ENCODE measurements at places on chromosomes 6 and 20.
A peak's percentile ranks its signal among the peaks of the same experiment; 100 is the strongest.

GRCh38 chr6:84547341-84547801, 217.0 kb downstream of the TBX18 start:
- no peak for DNase-seq

DNA sequence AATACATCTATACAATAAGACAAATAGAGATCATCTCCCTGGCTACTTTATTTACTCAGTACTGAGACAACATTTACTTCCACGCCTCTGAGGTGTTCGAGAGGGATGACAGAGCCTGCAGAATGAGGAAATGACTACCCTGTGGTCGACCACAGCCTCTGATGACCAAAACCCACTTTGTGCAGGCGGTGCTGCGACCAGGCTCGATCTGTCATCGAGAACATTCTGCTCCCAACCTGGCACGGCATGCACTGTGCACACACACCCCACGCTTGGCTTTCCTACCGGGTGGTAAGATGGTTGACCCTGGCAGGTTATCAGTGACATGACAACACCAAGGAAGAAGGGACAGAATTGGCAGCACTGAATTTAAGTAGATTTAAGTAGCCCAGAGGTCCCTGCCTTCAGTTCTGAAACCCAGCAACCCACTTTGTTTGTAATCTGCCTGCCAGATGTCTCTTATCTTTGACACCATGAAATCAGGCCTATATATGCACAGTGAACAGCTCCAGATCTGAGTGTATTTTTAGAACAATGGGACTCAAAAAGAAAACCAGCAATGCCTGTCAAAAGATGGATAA, 42.6 kb downstream of the TTI1 start:
- DNase-seq = peak; percentile 63

GRCh38 chr20:37020636-37021035, 69.1 kb upstream of the SAMHD1 start:
- DNase-seq = no peak

DNA sequence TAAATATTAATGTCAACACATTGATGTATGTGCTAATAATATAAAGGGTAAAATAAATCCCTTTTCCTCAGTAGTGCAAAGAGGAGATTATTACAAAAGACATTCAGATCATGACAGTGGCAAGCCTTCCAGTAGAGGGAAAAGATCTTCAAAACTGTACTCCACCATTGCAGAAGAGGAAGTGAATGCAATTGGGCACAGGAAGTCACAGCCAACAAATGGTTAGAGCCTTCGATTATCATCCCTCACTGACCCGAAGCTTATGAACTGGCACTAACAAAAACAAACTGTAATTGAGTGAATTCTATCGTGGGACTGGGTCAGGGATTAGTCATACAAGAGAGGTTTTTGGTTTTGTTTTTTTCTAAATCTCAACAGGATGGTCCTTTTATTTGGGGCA, 39.3 kb upstream of the SCGN start:
- DNase-seq = no peak

GRCh38 chr20:22374066-22374465, 210.3 kb downstream of the FOXA2 start:
- no peak for DNase-seq

- no peak for DNase-seq
These were observed 241.9 kb downstream of the EPHA7 start for GRCh38 chr6:93177438-93177837.

- no peak for DNase-seq
These were observed 443.6 kb downstream of the CDC5L start for GRCh38 chr6:44831002-44831610.

DNA sequence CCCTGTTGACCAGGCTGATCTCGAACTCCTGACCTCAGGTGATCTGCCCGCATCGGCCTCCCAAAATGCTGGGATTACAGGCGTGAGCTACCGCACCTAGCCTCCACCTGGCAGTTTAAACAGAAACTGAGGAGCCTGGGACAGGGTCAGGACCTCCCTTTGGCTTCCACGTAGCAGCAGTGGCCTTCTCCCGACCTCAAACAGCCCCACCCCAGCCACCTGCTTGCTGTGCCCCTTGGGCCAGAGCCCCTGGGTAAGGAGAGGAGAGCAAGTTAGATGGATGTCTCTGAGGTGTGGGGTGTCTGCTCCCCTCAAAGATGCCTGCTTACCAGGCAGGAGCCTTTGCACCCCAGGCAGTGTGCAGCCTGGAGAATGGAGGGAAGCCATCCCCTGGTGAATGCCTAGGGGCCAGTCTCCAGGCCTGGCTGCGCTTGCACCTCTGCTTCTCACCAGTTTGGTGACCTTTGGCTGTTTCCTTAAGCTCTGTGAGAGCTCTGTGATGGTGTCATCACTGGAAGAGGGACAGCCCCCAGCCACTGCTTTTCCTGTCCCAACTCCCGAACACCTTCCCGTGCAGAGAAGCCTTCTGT, 42.1 kb upstream of the MDFI start:
- DNase-seq = no peak

GRCh38 chr6:124770784-124771183, 191.5 kb upstream of the RNF217 start:
- DNase-seq = no peak

DNA sequence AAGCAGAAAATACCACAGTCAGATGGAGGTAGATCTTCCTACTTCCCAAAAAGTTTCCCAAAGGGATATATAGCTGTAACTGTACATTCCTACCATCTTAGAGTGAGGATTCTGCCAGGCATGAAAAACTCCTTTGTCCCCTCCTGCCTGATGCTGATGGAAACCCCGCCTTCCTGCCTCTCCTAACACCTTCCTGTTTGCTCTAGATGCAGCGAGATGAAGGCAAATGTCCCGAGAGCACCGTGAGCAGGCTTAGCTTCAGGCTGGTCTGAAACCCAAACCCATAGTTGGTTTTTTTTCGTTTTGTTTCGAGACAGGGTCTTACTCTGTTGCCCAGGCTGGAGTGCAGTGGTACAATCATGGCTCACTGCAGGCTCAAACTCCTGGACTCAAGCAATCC, 55.6 kb downstream of the MYB start:
- no peak for DNase-seq

DNA sequence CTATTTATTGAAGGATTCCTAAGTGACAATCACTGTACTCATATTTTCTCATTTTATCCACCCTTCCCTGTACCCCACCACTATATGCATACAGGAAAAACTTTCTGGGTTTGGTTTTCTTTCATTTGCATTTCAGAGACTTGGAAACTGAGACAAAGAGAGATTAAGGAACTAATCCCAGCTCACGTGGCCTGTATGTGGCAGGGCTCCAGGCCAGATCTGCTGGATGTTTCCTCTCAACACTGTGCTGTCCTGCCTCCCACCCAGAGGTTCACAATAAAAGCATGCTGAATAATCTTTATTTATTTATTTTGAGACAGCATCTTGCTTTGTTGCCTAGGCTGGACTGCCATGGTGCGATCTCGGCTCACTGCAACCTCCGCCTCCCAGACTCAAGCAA, 50.2 kb downstream of the CEP162 start:
- no peak for DNase-seq

- no peak for DNase-seq
These were observed 145.6 kb downstream of the TBX18 start for GRCh38 chr6:84618836-84619235.

DNA sequence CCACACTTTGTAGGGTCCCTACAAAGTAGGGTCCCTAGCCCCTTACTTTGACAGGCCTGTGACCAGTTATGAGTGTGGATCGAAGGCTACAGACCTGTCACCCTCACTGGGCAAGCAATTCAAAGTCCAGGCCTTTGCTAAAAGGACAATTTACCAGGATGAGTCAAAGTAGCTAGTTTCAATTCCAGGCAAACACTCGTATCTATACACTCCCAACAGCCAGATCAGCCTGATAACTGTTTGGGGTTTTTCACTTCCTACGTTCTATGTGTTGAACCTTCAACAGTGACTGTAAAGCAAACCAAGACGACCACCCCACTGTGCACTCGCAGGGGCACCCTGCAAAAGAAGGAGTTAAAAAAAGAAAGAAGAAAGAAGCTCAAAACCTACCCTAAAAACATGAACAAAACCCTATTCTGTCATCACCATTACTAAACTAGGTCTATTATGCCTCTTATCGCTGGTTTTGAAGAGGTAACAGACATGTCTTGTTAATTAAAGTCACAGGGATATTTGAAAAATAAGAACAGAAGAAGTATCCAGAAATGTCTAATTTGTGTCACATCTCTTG, 3.2 kb downstream of the GFOD1 start:
- DNase-seq = no peak

DNA sequence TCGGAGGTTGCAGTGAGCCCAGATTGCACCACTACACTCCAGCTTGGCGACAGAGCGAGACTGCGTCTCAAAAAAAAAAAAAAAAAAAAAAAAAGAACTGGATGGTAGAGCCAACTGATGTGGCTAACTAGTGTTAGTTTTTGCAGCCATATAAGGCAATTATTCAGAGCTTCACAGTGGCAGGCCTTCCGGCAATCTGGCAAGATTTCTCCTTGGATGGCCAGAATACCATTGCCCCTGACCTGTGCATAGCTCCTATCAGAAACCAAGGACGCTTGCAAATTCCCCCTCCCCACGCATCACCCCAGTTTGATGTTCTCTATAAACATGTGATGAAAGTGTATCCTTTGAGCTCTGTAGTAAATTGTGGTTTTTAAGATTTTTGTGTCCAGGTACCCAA, 127.0 kb downstream of the RNF144B start:
- no peak for DNase-seq

DNA sequence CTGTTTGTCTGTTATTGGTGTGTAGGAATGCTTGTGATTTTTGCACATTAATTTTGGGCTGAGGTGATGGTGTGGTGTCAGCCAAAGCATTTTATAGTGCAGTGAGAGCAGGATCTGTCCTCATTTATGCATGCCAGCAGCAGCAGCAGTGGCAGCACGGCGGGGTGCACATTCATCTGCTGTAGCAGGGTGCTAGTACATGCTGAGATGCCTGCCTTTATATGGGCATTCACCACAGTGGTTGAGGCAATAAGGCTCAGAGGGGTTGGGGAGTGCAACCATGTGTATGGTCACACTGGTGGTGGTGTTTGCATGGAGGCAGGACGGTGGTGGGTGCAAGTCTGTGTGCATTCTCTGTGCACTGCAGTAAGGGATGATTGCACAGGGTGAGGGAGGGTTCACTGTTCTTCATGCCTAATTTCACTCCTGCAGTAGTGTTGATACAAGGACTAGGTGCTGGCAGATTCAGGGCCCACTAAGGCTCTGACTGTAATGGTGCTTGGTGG, 129.3 kb upstream of the SYNCRIP start:
- DNase-seq = no peak

DNA sequence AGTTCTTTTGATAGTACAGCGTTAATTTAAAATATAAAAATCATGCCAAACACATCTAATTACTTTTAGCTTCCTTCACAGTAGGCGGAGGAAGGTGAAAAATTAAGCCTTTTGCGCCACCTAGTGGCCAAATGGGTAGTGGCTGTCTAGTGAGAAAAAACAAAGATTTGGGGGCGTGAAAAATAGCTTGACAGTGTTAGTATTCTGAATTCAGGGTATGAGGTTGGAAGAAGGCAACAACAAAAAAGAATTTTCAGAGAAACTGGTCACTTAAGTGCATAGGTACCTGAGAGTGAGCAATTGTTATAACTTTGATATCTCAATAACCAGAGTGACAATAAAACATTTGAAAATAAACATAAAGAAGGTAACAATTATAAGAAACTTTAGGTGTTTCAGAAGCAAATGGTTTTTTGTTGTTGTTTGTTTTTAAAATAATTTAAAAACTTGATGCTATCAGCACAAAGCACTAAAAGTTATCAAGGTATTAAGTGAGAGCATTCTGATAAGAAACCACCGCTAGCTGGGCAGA, 14.3 kb downstream of the PSMB9 start:
- no peak for DNase-seq

DNA sequence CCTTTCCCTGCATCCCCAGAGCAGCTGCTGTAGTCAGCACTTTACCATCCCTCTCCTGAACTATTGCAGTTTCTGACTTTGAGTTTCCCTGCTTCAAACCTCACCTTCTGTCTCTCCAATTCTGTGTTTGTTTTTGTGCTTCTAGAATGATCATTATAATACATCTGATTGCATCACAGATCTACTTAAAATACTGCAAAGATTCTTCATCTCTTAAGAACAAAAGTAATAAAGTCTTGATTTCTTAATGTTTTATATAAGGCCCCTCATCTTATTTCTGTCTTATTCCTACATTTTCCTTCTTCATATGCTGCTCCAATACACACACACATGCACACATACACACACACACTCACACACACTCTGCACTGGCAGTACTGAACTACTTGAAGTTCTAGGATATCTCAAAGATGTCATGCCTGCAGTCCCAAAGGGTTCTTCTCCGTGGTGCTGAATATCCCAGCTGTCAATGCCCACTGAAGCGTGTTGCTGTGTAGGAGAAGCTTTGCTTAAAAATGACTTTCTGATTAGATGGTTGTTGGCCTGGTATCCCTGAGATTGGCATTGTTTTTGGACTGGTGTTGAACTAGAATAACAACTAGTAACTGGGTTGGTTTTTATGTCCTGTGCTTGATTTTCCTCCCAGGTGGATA, 97.2 kb downstream of the MAP3K4 start:
- no peak for DNase-seq

DNA sequence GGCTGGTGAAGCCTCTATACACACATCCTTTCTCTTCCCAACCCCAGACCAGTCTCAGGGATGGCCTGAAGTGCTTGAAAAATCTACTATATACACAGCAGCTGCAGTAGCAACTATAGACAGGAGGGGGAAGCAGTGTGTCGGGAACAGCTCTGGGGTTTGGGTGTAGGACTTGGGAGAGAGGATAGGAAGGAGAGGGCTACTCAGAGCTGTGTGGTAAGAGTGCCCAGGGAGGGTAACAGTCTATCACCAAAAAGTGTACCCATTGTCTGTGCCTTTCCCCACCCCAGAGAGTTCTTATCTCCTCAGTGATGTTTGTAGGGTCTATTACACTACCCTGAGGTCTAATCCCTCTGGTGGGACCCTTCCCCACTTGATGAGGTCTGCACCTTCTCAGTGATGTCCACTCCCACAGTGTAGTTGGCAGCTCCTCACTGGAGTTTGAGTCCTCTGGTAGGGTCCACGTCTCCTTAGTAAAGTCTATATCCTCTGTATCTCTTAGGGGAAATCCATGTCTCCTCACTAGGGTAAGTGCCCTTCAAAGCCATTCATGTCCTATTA, 1.5 kb upstream of the GGT7 start:
- DNase-seq = no peak

DNA sequence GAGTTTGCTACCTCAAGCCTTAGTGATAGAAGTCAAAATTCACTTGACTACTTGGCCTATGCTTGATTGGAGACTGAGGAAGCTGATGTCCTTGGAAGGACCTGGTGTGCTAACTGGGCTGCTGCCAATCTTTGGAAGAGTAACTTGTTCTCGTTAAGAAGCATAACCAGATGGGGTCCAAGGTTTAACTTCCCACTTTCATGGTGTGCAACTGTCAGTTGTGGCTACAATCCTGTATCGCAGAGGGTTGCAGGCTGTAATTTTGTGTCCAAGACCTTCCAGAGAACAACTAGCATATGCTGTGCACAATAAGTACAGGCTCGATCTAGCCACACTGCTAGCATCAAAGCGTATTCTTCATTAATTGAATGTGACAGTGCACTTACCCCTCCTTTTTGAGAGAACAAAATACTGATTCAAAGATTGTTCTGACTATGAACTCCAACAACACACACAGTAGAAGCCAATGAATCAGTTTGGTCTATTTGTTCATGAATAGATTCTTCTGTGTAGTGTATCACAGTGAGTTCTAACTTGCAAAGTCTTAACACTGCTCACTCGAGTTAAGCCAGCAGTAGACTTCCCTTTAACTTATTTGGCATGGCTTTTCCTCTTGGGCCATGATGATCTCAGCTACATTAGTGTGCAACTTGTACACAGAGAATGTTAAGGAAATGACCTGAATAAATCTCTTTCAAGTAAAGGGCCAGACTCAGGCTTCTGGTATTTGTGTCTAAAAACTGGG, 15.8 kb upstream of the PLCB1 start:
- no peak for DNase-seq

- no peak for DNase-seq
These were observed 35.4 kb downstream of the AGPAT4 start for GRCh38 chr6:161238500-161238899.
